Dermis blood vessel endothelial cell (primary cell): ENCODE measurements at places on chromosomes 11 and 22. TPM values are rescaled to one million over a fixed set of nuclear protein-coding genes. Genes with fewer than 3 reads are reported as not detected.

The KCNJ1 gene
- 0.23 and 0.34 TPM in 2 replicates for total RNA-seq

The MEI1 gene
- total RNA-seq, result 0.51 and 2.0 TPM in 2 replicates

The BIRC2 gene
- total RNA-seq, result 57.8 and 70.1 TPM in 2 replicates

The MIOX gene
- not detected in 2 replicates for total RNA-seq

The NPAS4 gene
- not detected in 2 replicates for total RNA-seq

The ACTN3 gene
- under 0.01 and 0.14 TPM in 2 replicates for total RNA-seq

The ZNRF3 gene
- total RNA-seq, result 2.6 and 3.2 TPM in 2 replicates

The NXPE1 gene
- total RNA-seq, result not detected in 2 replicates
